ENCODE measurements at places on chromosomes 7 and 10.

DNA sequence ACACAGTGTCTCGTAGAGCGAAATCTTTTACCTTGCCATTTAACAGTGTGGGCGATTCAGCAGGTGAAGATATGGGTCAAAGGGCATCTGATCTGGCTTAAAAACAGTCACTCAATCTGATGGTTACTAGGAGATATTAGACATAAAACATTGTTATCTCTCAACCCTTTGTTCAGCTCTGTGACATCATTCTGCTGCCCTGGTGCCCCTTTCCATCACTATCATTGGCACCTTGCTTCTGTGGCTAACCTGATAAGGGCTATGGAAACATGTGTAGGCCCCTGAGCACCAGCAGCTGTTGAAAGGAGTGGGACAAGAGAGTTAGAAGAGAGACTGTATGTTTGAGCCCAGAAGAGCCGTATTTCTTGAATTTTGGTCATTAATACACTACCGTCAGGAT, 650.3 kb downstream of the PHTF2 start:
- DNase-seq = no peak

GRCh38 chr7:32583791-32584190, 88.5 kb downstream of the AVL9 start:
- DNase-seq = no peak

- DNase-seq = no peak
Measured at GRCh38 chr10:72043016-72043834, 45.1 kb downstream of the SPOCK2 start.

GRCh38 chr7:134370135-134370534, 53.4 kb upstream of the SLC35B4 start:
- DNase-seq = no peak

- DNase-seq = no peak
Measured at GRCh38 chr7:111212857-111213523, 122.1 kb downstream of the LRRN3 start.

DNA sequence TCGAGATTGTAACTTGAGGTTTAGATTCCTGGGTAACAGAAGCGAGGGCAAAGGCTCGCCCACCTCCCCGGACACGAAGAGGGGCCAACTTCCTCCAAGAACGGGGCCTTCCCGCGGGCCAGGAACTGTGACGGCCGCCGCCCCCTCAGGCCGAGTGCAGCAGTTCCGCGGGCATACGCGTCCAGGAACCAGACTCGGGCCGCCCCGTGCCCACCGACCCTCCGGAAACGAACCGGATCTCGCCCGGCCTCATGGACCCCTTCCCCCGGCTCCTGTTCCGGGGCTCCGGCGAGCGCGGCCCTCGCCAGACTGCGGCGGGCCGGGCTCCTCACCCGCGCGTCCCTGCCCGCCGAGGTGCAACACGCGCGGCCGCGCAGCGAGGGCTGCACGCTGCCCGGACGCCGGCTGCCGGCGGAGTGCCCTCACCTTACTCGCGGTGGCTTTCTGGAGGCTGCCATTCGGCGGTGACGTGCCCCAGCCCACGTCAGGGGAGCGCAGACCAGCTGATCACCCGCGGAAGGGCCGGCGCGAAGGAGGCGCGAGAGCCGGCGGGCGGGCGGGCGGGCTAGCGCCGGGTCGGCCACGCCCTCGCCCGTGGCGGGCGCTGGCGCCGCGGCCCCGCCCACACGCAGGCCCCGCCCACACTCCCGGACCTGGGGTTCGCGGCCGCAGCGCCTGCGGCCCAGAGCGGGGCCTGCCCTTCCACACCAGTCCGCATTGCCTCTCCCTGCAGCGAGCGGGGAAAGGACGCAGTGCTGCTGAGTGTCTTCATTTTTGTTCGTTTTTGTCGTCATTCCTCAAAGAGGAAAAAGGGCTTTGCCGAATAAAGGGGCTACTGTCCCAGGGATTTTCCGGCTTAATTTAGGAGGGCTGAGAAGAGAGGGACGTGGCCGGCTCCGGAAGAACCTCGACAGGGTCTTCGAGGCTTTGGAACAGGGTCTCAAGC, at the start of gene XPNPEP1:
TSS of gene XPNPEP1 (minus strand) at position 536 of the 946 bp plus-strand sequence. CDS start at position 458, 78 bp downstream.
- DNase-seq = peak; percentile 73

- DNase-seq = no peak
Measured at GRCh38 chr10:75924309-75924902, 493.0 kb downstream of the LRMDA start.

DNA sequence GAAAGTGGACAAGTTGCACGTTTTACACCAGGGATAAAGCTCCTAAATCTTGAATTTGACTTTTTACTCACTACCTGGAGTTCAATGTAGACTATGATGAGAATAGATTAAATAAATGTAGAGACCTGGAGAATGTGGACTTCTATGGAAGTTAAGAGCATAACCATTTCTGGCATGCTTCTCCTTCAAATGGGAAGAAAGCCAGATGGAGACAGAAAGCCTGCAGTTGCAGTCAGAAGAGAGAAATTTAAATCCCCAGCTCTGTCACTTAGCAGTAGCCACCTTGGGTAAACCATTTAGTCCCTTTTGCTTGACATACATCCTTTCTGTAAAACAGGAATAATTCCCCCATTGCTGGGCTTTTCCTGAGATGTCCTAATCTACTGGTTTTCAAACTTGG, 355.3 kb upstream of the AUTS2 start:
- no peak for DNase-seq

DNA sequence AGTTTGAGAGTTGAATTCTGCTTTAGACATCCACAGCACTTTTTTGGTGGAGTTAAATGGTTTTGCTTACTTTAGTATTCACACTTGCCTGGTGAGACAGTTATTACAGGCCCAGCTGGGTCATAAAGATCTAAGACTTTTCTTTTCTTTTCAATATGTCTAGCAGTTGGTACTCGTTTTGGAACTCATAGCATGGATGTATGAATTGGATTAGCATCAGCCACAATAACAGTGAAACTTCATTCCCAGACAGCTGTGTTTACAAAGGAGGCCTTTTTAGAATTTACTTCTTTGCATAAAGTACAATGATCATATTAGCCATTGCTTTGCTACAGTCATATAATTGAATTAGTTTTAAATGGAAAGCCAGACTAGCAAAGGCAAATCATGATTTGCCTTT, 168.4 kb upstream of the DKK1 start:
- DNase-seq = no peak

DNA sequence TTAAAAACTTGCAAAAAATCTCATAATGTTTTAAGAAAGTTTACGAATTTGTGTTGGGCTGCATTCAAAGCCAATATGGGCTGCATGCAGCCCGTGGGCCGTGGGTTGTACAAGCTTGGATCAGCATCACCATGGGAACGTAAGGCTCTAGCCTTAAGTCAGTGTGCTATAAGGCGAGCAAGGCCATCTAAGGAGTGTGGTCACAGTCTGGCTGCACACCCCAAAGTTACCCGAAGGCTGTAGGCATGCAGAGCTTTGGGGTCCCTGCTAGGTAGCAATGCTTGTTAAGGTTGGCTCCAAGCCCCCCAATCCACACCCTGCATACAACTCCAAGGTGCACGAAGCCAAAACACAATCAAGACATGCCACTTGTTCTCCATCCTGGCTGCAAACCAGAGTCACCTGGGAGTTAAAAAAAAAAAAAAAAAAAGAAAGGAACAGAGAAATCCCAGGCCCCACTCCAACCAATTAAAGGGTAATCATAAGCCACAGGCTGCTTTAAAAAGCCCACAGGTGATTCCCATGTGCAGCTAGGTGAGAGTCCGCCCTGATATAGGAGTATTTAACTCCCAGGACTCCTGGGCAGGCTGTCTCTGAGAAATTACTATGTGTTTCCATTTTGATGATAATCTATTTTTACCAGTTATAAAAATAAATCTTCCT, 8.5 kb upstream of the PNLIPRP2 start:
- DNase-seq = no peak

DNA sequence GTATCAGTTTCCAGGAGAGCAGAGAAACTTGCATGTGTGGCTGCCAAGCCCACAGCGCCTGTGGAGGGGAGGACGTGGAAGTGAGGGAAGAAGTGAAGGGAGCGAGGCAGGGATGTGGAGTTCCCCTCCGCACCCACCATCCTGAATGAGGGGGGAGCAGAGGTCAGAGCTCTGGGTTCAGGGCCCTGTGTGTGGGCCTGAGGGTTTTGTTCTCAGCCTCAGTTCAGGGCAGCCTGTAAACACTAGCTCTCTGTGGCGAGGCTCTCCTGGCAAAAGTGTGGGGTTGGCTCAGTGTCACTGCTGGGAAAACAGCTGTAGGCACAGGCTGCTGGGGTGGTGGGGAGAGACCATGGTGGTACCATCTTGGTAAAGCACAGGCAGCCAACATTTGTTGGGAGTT, 108.4 kb downstream of the C10orf105 start:
- no peak for DNase-seq

- no peak for DNase-seq
Measured at GRCh38 chr7:16939161-16939560, 57.4 kb upstream of the AGR3 start.

DNA sequence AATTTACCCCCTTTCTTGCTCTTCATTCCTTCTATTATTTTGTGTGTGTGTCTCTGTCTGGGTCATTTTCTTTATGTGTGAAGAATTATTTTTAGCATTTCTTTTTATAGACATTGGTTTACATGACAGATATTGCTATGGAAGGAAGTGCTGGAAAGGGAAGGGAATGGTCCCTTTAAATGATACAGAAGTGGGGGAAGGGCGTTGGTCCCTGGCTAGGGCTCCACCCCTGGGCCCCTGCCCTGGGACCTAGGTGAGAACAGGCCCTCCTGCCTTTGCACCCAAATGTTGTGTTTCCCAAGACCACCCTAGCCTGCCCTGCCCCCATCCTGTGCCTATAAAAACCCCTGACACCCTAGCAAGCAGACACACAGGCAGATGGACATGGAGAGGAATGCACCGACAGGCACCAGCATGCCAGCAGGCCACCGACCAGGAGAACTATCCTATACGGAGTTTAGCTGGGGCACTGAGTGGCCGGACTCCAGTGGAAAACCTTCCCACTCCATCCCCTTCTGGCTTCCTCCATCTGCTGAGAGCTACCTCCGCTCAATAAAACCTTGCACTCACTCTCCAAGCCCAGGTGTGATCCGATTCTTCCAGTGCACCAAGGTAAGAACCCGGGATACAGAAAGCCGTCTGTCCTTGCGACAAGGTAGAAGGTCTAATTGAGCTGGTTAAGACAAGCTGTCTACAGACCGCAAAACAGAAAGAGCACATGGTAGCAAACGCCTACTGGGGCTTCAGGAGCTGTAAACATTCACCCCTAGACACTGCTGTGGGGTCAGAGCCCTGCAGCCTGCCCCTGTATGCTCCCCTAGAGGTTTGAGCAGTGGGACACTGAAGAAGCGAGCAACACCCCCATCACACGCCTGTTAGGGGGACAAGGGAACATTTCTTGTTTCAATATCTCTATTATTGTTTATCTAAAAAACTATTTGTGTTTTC, 515.7 kb downstream of the SORCS1 start:
- DNase-seq = no peak

DNA sequence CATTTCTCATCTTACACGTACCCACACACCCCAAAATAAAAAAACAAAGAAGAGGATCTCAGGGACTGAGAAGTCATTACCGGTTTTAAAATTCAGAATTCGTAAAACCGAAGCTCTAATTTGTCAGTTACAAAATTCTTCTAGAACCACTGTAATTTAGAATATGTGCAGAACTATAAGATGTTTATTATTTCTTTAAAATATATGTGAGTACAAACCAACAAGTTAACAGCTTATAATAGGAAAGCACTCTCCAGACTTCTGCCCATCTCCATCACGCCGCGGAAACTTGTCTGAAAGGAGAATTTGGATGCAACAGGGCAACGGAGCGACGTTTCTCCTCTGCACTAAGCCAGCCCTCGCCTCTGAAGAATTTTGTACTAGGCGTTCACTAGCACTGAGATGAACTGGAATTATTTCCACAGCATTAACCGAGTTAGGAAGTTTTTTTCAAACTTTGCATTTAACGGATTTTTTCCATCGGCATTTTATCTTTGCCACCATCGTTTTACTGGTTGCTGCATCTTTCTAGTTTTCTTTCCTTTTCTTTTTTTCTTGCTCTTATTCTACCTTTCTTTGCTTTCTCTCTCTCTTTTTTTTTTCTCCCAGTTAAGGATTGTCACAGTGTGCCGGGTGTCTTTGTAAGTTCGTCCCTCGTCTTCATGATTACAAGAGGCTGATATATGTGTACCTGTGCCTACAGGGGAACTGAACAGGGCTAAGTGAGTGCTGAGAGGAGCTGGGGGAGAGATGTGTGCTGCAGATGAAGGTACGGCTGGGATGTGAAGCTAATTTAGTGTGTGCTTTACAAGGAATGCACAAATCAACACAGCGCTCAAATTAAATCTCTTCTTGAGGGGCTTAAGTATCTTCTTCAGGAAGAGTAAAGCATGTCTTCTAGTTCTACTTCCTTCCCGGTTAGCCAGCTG, 295.9 kb upstream of the NFE2L3 start:
- DNase-seq = no peak

DNA sequence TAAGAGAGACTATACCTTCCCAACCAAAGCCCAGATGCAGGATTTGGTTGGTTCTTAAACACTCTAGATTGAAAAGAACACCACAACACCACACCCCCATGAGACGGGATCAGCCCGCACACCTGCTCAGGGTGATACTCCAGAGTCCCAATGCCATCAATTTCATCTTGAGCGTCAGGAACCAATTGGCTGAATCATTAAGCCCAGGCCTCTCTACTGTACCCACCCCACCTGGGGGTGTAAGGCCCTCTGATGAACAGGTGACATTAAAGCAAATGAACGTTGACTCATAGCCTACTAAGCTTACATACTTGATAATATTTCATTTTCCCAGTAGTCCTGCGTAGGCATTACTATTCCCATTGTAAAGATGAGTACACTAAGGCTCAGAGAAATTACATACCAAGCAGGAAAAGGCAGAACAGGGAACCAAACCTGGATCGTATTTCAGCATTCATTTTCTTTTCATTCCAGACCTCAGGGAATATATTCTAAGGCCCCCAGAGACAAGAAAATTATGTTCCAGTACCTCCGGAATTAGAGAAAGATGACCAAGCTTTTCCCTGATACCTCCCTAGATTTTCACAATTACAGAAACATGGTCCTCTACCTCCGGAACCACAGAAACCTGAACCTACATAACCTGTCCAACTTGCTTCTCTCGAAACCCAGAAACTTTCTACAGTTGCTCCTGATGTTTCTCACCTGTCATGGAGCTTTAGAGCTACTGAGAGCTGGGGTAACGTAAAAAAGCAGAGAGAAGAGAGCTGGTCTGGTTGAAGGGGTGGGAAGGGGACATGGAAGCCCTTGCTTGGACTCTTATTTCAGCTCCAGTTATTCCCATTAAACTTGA, 43.1 kb upstream of the KDM7A start:
- DNase-seq = no peak

GRCh38 chr7:50156163-50156562, 63.1 kb upstream of the ZPBP start:
- DNase-seq = no peak

GRCh38 chr10:110841767-110842267, 29.9 kb upstream of the PDCD4 start:
- DNase-seq = no peak

Data from activated T-cell treated with anti-CD3 and anti-CD28 coated beads for 24 hours (primary cell).